ENCODE measurements at places on chromosomes 4 and X.

- no peak for DNase-seq
Measured at GRCh38 chrX:51893931-51894696, 691 bp downstream of the MAGED1 start.

- no peak for DNase-seq
Measured at GRCh38 chr4:96009427-96010119, 169.7 kb downstream of the PDHA2 start.

DNA sequence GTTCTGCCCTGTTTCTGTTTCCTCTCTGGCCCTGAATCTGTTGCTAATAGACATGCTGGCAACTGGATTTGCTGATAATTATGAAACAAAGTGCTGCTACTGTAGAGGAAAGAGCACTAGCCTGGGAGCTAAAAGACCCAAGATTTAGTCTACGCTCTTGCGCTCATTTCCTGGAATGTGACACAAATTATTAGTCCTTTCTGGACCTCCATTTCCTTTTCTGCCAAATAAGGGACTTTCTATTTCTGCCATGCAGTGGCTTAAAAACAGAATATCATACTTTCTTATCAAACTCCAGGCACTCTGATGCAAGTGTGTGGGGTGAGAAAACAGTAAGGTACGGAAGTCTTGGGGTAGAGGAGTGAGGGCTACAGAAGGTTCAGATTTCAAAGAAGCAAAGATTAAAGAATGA is 48.3 kb upstream of the GPR174 start:
- no peak for DNase-seq

DNA sequence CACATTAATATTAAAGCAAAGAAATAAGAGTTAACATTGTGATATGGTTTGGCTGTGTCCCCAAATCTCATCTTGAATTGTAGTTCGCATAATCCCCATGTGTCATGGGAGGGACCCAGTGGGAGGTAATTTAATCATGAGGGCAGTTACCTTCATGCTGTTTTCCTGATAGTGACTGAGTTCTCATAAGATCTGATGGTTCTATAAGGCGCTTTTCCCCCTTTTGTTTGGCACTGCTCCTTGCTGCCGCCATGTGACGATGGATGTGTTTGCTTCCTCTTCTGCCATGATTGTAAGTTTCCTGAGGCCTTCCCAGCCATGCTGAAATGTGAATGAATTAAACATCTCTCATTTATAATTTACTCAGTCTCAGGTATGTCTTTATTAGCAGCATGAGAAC is 153.8 kb upstream of the GALNT7 start:
- DNase-seq: no peak

GRCh38 chr4:87624698-87625097 is 16.4 kb downstream of the DSPP start:
- DNase-seq: no peak

DNA sequence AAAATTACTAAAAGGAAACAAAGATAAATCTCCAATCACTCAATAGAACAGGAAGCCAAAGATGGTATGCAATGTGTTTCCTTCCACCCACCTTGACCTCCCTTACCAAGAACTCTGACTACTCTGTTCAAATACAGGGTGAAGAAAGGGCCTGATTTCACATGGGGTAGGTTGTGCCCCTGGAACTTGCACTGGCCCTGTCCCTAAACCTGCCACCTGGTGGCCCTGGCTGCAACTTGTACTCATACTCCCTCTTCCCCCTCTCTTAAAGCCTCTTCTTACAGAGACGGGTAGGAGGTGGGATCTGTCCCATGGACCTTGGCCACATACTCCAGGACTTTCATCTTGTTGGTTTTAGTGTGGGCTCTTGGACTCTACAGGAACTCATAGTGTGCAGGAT is 17.3 kb upstream of the TMEM185A start:
- DNase-seq: no peak

DNA sequence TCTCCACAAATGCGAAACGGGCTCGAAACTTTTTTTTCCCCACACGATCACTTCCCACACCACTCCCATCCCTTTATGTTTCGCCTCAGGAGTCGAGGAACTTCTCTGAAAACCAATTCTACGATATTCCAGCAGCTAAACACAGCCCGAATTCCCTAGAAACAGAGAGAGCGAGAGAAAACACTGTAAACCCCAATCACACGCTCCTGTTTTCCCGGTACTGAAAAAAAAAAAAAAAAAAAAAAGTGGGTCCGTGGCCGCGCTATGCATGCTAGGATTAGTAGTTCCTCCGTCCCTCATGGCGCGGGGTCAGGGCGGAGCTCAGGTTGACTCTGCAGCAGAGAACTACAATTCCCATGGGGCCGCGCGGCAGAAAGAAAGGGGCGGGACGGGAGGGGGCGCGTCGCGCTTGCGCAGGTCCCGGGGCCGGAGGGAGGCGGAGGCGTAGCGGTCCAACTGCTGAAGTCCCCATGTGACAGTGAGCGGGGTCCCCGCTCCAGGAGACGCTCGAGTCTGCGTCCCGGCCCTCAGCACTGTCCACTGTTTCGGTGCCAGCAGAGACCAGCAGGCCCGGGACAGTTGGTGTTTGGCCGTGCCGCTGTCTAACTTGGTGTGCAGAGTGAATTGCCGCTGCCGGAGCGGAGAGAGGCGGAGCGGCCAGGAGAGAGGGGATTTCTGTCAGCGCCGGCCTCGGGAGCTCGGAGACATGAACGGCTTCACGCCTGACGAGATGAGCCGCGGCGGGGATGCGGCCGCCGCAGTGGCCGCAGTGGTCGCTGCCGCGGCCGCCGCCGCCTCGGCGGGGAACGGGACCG is at the start of gene SAP30:
SAP30 (plus strand) TSS at position 478 of the 815 bp plus-strand sequence; CDS start at position 707, 229 bp downstream.
- DNase-seq: peak; percentile 89

DNA sequence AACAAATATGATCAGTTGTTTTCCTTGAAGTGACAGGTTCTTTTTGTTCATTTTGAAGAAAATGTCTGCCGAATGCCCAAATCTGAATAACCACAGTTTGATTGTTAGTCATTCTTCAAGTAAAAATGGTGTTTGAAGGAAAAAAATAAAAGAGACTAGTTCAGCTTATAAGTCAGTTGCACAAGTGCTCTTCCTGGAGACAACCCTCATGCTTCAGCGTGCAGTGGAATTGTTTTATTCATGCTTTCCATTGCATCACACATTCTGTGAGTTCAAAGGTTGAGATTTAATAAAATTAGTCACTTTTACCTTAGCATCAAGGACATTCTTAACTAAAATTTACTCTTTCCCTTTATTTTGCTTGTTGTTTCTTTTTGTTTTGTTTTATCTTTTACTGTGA is 404.9 kb downstream of the ZNF674 start:
- DNase-seq: no peak

Measured in frontal cortex (tissue), 4 donors.